ENCODE measurements at places on chromosomes 7 and 10.

- no peak for DNase-seq
Observed at GRCh38 chr7:26439521-26440232, 148.0 kb downstream of the SNX10 start.

DNA sequence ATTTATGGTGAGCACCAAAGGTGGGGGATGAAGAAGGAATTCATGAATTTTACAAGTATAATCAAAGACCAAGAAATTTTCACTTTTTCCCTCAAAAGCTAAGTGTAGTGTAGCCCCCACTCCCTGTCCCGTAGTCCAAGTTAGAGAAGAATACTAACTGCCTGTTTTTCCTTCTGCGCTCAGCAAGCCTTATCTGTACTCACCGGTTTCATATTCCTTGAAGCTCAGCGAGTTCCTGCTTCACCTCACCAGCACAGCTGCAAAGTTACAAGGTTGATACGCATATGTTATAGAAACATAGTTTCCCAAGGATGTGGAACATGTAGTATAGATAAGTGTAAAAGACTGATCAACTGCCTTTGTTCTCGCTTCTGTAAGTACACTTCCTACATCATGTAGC is 16.0 kb upstream of the ZNF33B start:
- no peak for DNase-seq

GRCh38 chr7:5872326-5872725 is 8.3 kb upstream of the OCM start:
- no peak for DNase-seq

GRCh38 chr10:97774811-97775294 is 3.1 kb upstream of the SFRP5 start:
- no peak for DNase-seq

DNA sequence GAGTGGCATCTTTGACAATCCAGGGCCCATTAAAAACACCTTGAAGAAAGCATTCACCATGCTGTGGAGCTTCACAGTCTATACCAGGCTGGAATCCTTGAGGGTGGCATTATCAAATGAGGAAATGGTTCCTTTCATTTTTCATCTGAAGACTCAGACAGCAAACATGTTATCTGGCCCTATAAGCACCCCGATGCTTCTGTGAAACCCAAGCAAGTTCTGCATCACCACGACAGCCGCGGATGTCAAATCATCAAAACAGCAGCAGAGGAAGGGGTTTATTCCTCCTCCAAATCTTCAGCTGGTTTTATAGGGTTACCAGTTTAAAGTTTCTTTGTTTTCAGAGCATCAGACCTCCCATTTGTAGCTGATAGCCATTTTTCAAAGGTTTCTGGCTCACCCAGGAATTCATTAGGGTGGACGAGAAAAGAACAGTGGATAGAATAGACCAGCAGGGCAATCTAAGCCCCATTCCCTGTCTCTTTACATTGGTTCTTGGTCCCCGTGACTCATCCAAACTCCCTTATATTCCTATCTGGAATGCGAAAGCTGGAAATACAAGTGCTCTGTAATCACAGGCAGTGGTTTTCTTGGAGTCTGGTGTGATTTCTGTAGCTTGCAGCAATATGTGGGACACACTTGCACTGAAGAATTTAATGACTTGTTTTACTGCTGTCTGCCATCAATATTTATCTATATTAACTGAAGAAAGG is 217.9 kb downstream of the SKAP2 start:
- peak; percentile 11 for DNase-seq

DNA sequence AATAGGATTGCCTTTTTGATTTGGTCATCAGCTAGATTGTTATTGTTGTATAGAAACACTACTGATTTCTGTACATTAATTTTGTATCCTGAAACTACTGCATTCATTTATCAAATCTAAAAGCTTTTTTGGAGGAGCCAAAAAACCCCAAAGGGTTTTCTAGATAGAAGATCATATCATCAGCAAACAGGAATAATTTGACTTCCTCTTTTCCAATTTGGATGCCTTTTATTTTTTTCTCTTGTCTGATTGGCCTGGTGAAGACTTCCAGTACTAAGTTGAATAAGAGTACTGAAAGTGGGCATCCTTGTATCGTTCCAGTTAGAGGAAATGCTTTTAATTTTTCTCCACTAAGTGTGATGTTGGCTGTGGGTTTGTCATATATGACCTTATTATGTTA is 10.6 kb upstream of the ENTPD7 start:
- DNase-seq, result no peak

GRCh38 chr10:59464483-59464882 is 102.1 kb upstream of the FAM13C start:
- DNase-seq, result no peak

All from EL (cell line).